ENCODE measurements at places on chromosomes 3 and 15.

GRCh38 chr3:192864941-192865340 is 52.7 kb downstream of the MB21D2 start:
- DNase-seq: no peak

GRCh38 chr15:75309711-75310110 is 26.2 kb upstream of the COMMD4 start:
- DNase-seq: no peak

- DNase-seq: no peak
These were observed 622.0 kb downstream of the PYDC2 start for GRCh38 chr3:192082730-192083660.

- no peak for DNase-seq
These were observed 341 bp downstream of the HEXA start for GRCh38 chr15:72375501-72375845.

- no peak for DNase-seq
These were observed 41.3 kb upstream of the RBM5 start for GRCh38 chr3:50047426-50047825.

DNA sequence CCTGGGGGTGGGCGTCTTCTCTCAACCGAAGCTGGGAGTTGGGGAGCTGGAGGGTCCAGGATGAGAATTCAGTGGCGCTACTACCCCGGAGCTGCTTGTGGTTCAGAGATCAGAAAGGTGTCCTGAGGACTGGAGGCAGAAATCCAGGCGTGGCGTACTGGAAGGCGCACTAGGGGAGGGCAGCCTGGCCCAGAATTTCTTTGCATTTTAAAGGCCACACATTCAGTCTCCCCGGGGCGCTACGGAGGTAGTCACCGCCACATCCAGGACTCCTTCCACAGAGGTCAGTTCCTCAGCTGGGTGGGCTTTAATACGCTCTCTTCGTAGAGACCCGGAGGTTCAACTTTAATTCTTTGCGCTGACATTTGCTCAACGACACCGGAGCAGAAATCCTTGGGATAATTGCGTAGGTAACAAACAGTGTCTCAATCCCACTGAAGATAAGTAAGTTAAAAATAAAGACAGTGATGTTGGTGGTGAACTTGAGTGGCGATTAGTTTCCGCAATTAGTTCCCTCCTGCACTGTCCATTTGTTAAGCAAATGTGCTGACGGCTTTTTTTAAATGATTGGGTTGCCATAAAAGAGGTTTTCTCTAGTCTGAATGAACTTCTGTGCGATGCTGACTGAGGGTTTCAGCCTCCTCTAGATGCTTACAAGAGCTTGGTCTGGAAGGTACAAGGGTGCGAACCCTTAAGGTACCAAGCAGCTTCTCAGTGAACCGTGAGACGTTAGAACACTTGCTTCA is 535 bp downstream of the MCTP2 start:
- peak; percentile 54 for DNase-seq

GRCh38 chr3:128236657-128237056 is 83.4 kb downstream of the EEFSEC start:
- DNase-seq: no peak

All from left lobe of liver (tissue), 2 donors.